Activated CD8-positive, alpha-beta T cell treated with anti-CD3 and anti-CD28 coated beads, Interleukin-2, amount 10 ng/mL, durations not matched to agents 7 days and 5 days (primary cell): ENCODE measurements at places on chromosomes 2 and 18. TPM values are rescaled to one million over a fixed set of nuclear protein-coding genes. Genes with fewer than 3 reads are reported as not detected.

- H3K27me3 ChIP-seq = no peaks in the 10 kb centered on the region
- H3K36me3 ChIP-seq = no peaks in the 10 kb centered on the region
Observed at GRCh38 chr2:211439011-211439410, 882.6 kb downstream of the CPS1 start.

GRCh38 chr2:131044075-131044756, 49.0 kb downstream of the FAM168B start:
- peaks cover 26% of the 10 kb centered on the region for H3K36me3 ChIP-seq
- H3K27me3 ChIP-seq = no peaks in the 10 kb centered on the region
- DNase-seq = no peak
- peaks cover 38% of the 10 kb centered on the region for H3K4me1 ChIP-seq
- H3K27ac ChIP-seq = no peak overlapping the region

- peaks cover 2% of the 10 kb centered on the region for H3K4me1 ChIP-seq
- H3K27ac ChIP-seq = no peak overlapping the region
- no peaks in the 10 kb centered on the region for H3K27me3 ChIP-seq
- DNase-seq = no peak
- no peaks in the 10 kb centered on the region for H3K36me3 ChIP-seq
Observed at GRCh38 chr2:169983506-169983905, 156.3 kb downstream of the UBR3 start.

GRCh38 chr2:147247749-147248148, 597.1 kb upstream of the ACVR2A start:
- no peak for DNase-seq
- H3K36me3 ChIP-seq = no peaks in the 10 kb centered on the region
- no peaks in the 10 kb centered on the region for H3K4me1 ChIP-seq
- H3K27me3 ChIP-seq = no peaks in the 10 kb centered on the region
- no peak overlapping the region for H3K27ac ChIP-seq

DNA sequence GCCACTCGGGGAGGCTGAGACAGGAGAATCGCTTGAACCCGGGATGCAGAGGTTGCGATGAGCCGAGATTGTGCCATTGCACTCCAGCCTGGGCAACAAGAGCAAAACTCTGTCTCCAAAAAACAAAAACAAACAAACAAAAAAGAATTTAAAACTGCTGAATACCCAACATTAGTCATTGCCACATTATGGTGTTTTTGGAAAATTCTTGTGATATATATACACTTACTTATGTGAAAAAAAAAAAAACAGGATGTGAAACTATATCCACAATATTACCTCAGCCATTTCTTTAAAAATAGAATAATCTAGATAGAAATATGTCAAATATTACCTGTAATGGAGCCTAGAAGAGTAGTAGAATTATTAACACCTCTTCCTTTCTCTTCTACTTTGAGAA, 288.3 kb upstream of the FN1 start:
- H3K27ac ChIP-seq = no peak overlapping the region
- no peaks in the 10 kb centered on the region for H3K4me1 ChIP-seq
- H3K4me3 ChIP-seq = no peak overlapping the region
- no peaks in the 10 kb centered on the region for H3K36me3 ChIP-seq
- no peak for DNase-seq

DNA sequence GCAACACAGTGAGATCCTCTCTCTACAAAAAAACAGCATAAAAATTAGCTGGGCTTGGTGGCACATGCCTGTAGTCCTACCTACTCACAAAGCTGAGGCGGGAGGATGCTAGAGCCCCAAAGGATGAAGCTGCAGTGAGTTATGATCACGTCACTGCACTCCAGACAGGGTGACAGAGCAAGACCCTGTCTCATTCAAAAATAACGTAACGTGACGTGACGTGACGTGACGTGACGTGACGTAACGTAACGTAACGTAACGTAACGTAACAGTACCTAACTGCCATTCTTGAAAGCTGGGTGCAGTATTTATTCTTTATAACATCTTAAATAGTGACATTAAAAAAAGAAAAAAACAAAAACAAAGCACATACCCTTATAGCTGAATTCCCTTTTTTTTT, 51.7 kb downstream of the NOL10 start:
- H3K4me1 ChIP-seq = no peaks in the 10 kb centered on the region
- no peak for DNase-seq
- peaks cover 24% of the 10 kb centered on the region for H3K36me3 ChIP-seq
- H3K4me3 ChIP-seq = no peak overlapping the region
- no peak overlapping the region for H3K27ac ChIP-seq

- no peaks in the 10 kb centered on the region for H3K36me3 ChIP-seq
- H3K4me1 ChIP-seq = no peaks in the 10 kb centered on the region
- DNase-seq = no peak
Observed at GRCh38 chr2:62573137-62573731, 67.2 kb upstream of the TMEM17 start.

- H3K4me3 ChIP-seq = no peak overlapping the region
- peaks cover 15% of the 10 kb centered on the region for H3K27me3 ChIP-seq
- H3K4me1 ChIP-seq = no peaks in the 10 kb centered on the region
- no peak overlapping the region for H3K27ac ChIP-seq
Observed at GRCh38 chr2:217271813-217272212, 411.9 kb upstream of the TNP1 start.

GRCh38 chr2:240225660-240226475, 85.4 kb upstream of the OTOS start:
- no peak overlapping the region for H3K27ac ChIP-seq
- H3K4me3 ChIP-seq = no peak overlapping the region
- H3K36me3 ChIP-seq = no peaks in the 10 kb centered on the region
- no peaks in the 10 kb centered on the region for H3K4me1 ChIP-seq
- DNase-seq = no peak

DNA sequence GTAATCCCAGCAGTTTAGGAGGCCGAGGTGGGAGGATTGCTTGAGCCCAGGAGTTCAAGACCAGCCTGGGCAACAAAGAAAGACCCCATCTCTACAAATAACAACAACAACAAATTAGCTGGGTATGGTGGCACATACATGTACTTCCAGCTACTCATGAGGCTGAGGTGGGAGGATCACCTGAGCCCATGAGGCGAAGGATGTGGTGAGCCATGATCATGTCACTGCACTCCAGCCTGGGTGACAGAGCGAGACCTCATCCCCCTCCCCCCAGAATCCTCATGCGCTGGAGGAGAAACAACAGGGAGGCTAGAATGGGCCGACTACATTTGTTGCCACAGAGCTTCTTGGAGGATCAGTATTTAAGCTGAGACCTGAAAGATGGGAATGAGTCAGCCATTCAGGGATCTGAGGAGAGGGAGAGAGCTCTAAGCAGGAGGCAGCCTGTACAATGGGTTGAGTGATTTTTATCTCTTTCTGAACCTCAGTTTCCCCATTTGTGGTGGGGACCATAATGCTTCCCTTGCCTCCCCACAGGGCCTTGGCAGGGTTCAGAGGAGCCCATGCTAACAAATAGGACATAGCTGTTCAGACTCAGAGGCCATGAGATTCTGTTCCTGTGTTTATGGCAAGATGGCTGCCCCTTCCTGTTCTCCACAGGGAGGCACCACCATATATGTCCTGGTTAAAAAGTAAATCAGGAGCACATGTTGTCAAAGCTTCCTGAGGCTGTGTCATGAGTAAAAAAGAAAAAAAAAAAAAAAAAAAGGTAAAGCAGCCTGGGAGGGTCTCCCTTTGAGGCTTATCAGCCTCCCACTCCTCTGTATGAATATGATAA, 131.4 kb upstream of the HAAO start:
- peaks cover 4% of the 10 kb centered on the region for H3K4me1 ChIP-seq
- no peaks in the 10 kb centered on the region for H3K36me3 ChIP-seq
- no peaks in the 10 kb centered on the region for H3K27me3 ChIP-seq
- no peak overlapping the region for H3K27ac ChIP-seq

GRCh38 chr2:220775856-220776488, 796.1 kb downstream of the EPHA4 start:
- no peak for DNase-seq
- no peaks in the 10 kb centered on the region for H3K36me3 ChIP-seq
- no peak overlapping the region for H3K27ac ChIP-seq
- no peaks in the 10 kb centered on the region for H3K27me3 ChIP-seq

DNA sequence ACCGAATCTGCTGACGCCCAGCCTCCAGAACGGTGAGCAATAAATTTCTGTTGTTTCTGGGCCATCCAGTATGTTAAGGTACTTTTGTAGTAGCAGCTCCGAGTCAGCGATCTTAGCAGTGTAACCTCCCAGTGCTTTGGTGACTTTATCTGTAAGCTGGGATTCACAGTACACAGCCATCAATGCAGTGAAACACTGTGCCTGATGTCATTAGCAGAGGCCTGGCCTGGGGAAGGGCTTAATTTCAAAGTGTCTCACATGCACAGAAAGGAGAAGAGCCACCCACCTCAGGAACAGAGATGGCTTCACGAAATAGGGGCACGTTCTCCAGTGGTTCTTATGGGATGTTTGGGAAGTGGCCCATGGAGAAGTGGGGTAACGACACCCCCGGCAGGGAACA, 281.2 kb downstream of the PHLPP1 start:
- DNase-seq = peak; percentile 16
- no peak overlapping the region for H3K4me3 ChIP-seq
- H3K36me3 ChIP-seq = no peaks in the 10 kb centered on the region
- H3K27me3 ChIP-seq = peaks cover 15% of the 10 kb centered on the region
- H3K27ac ChIP-seq = no peak overlapping the region

DNA sequence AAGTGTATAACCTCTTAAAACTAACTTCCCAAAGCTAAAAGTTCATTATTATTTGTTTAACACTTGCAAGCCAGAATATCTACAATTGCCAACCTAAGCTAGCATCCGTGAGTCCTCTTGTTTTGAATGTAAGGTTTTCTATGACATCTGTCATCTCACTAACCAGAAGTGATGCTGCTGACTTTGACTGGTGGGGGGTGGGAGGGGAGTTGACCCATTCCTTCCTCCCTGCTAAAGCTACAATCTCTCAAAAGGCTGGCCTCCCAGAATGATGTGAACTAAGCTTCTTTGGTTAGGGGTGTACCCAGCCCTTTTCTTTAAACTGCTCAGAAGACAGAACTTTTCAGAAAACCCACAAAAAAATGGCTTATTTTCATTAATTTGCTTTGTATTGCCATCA, 280.6 kb downstream of the ZEB2 start:
- no peak overlapping the region for H3K4me3 ChIP-seq
- H3K36me3 ChIP-seq = peaks cover 12% of the 10 kb centered on the region
- H3K4me1 ChIP-seq = peaks cover 60% of the 10 kb centered on the region
- no peaks in the 10 kb centered on the region for H3K27me3 ChIP-seq
- no peak for DNase-seq

DNA sequence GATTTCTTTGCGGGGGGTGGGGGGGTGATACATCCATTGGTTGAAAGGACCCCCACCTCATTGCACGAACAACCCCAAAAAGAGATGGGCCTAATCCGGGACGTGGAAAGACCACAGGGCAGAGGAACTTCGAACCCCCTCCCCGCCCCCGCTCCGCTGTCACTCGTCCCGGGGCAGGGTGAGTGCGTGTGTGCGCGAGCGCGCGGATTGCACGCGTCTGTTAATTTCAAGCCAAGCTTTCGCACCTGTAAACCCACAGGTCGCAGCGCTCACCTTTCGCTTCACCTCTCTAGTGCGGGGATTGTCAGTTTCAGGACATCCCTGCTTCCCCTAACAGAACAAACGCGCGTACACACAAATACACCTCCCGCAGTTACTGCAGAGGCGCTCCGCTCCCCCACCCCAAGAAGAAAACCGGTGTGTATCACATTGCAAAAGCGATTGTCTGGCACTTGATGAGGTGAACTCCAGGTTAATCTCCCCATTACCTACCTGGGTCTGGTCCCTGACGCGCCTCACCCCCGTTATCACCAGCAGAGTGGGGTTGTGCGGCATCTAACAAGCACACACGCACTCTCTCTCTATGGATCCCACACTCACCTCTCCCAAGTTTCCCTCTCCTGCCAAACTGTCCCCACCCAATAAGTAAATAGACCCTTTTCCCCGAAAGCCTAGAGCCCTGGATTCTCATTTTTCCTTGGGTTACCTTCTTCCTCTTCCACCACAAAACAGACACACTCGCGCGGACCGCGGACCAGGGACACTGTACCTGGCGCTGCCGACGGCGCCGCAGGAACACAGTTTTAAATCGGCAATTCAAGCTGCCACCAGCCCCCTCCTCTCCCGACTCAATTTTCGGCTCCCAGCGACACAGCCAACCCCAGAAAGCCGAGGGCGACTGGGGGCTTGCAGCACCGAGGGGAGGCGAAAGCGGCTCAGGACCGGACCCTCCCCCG, 1.0 kb downstream of the CYP26B1 start:
- H3K27me3 ChIP-seq = peaks cover 75% of the 10 kb centered on the region
- H3K27ac ChIP-seq = peak overlapping the region; percentile 64
- DNase-seq = peak; percentile 19
- H3K4me1 ChIP-seq = peaks cover 38% of the 10 kb centered on the region
- peaks cover 7% of the 10 kb centered on the region for H3K36me3 ChIP-seq

- H3K36me3 ChIP-seq = no peaks in the 10 kb centered on the region
- DNase-seq = no peak
- H3K4me1 ChIP-seq = no peaks in the 10 kb centered on the region
- no peak overlapping the region for H3K27ac ChIP-seq
- no peaks in the 10 kb centered on the region for H3K27me3 ChIP-seq
- H3K4me3 ChIP-seq = no peak overlapping the region
Observed at GRCh38 chr2:188664951-188665595, 309.1 kb upstream of the COL3A1 start.

CCDC138 gene
- total RNA-seq = 10.5 TPM

DAW1 gene
- total RNA-seq = not detected

DSC3 gene
- total RNA-seq = not detected

MYO5B gene
- not detected for total RNA-seq

KIF5C gene
- 6.5 TPM for total RNA-seq

GATA6 gene
- not detected for total RNA-seq

CCDC85A gene
- total RNA-seq = not detected

ALLC gene
- not detected for total RNA-seq

CXCR1 gene
- 0.53 TPM for total RNA-seq
